Stimulated activated CD8-positive, alpha-beta memory T cell treated with anti-CD3 and anti-CD28 coated beads, Interleukin-4, amount 100 ng/mL, for 1 hour (primary cell): ENCODE measurements at places on chromosomes 5 and 9.

- DNase-seq: no peak
Measured at GRCh38 chr9:111582888-111583287, 16.6 kb downstream of the PTGR1 start.

DNA sequence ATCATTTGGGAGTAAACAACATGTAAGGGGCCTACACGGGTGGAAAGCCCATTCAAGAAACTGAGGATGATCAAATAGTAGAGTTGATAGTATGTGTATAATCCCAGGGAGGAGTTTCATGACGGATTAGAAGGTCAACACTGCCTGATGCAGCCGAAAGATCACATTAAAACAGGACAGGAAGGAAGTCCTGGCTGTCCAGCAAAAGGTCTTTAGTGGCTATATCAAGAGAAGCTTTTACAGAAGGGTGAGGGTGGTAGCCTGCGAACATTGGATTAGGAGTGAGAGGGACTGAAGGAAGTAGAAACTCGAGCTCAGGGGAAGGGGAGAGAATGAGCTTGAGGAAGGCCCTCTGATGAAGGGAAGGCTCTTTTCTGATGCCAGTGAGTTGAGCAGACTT lies 36.0 kb downstream of the DOCK8 start:
- DNase-seq: no peak

DNA sequence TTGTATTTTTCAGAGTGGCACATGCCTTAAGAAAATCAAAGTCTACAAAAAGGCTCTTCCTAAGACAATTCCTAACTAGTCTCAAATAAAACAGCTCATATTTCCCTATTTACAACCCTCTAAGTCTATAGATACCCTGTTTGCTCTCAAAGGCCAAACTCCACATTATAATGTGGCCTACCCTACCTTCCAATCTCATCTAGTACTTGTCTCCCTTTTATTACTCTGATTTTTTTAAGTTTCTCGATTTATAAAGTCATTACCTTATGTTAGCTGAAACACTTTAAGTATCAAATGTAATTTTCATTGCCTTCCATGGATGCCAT lies 19.4 kb downstream of the KIAA1191 start:
- DNase-seq: no peak

DNA sequence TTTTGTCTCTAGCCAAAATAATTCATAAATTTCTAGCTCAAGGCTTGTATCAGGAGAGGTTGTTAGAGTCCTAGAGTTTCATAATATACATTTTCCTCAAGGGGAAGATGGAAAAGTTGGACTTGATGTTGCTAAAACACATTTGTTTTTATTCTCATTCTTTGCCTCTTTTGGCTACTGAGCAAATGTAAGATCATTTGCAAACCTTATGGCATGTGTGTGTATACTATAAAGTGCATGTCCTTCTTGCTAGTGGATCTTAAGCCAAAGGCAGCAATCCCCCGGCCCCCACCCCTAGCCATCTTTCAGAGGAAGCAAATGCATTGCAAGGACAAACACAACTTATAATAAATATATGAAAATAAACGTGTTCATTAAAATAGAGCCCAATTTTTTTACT lies 43.0 kb downstream of the ADAMTSL1 start:
- no peak for DNase-seq

GRCh38 chr5:83035373-83036100 lies 41.7 kb downstream of the TMEM167A start:
- no peak for DNase-seq

- DNase-seq: no peak
Measured at GRCh38 chr5:135038813-135039270, 4.8 kb upstream of the PITX1 start.

- DNase-seq: no peak
Measured at GRCh38 chr5:61486476-61486875, 154.4 kb downstream of the ZSWIM6 start.
